ENCODE measurements at places on chromosomes 4 and X.

- no peak for DNase-seq
These were observed 143.4 kb downstream of the CDS1 start for GRCh38 chr4:84726356-84726755.

DNA sequence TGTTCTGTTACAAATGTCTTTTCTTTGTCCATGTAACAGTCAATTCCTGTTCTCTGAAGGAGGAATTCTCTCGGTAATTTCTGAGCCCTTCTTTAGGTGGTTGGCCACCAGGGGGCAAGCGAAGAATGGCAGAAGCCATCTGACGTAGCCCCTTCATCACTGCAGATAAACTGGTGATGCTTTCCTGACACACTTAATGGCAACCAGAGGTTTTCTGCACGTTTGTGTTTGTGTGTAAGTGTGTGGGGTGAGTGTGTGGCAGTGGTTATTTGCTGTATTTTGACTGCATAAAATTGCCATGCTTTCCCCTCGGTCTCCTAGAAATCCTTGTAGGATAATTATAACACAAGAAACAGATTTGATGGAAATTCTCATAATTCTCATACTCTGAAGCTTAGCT, 64.8 kb upstream of the STOX2 start:
- peak; percentile 85 for DNase-seq

GRCh38 chr4:38344929-38345328, 319.1 kb upstream of the KLF3 start:
- no peak for DNase-seq

DNA sequence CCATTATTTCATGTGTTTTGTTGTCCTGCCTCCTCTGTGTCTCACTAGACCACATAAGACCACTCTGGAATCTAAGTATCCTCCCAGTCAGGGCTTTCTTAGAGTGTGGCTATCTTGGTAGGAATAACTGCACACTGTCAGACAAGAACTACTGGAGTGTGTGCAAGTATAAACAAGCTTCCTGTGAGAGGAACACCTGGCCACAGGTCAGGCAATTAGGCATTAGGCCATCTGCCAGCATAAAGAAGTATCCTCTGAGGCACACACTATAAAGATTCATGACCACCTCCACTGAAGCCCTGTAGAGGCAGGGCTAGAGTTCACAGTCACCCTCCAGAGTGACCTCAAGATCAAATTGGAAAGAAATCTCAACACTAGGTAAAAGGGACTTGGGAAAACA, 507.0 kb upstream of the PABPC4L start:
- DNase-seq, result no peak

DNA sequence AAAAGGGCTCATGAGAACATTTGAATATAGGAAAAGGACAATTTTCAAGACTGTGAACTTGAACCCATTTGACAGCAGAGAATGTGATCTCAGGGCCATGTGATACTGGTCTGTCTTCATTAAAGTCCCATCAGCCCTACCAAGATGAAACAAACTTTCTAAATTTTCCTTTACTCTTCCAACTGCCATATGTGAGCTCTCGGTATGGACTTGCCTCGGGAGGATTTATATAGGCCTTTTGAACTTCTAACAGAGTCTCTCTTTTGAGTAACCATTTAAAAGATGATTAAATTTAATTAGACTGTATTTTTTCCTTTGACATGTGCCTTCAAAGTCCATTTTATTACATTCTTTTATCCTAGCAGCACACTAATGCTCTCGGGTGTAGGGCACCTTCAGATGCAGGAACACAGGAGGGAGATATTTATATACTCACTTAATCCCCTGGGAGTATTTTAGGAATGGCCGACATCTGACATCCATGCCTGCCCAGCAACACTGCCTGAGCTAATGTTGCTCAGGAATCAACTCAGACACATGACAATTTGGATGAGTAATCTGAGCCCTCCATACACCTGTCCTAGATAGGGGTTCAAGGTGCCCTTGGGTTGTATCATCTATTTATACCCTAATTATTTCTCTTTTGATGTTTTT, 155.0 kb downstream of the SLC7A11 start:
- DNase-seq, result no peak

DNA sequence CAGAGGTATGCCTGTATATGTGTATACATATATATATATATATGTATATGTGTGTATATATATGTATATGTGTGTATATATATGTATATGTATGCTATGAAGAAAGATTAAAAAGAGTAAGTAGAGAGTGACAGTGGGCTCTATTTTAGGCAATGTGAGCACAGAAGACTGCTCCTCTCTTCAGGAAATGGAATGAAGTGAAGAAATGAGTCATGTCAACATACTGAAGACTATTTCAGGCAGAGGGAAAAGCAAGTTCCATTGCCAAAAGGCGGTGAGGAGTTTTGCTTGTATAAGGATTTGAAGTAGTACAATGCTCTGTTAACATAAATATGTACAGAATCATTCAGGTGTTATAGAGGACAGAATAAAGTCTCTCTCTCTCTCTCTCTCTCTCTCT, 773.2 kb upstream of the FTHL17 start:
- peak; percentile 10 for DNase-seq

DNA sequence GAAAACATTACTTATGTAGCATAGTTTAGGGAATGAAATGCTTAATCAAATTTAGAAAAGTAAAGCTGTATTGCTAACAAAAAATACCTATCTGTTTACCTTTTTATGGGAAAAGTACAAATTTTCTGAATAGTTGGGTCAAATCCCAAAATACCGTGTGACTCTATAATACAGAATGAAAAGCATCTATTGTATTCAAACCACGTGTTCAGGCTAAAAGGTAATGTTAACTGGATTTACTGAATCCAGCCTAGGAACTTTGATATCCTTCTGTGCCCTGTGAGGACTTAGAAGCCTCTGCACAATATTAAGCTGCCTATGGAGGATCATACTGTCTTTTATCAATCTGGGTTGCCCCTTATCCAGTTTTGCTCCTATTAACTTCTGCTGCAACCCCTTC, 36.3 kb upstream of the AGA start:
- DNase-seq, result no peak

GRCh38 chrX:41952102-41952501, 28.7 kb upstream of the CASK start:
- no peak for DNase-seq

- no peak for DNase-seq
These were observed 7.6 kb upstream of the SYTL5 start for GRCh38 chrX:37998586-37999262.

DNA sequence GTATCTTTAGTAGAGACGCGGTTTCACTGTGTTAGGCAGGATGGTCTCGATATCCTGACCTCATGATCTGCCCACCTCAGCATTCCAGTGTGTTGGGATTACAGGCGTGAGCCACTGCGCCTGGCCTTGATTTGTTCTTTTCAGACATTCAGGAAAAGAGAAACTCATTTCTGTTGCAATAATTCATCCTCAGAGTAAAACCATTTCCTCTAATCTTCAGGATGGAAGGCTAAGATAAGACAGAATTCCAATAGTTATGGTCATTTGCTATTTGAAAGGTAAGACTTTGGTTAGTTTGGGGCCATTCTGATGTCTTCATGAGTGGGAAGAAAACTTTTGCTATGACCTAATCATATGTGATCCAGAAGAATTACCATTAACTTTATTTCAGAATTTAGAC, 83.0 kb downstream of the LRP2BP start:
- no peak for DNase-seq

DNA sequence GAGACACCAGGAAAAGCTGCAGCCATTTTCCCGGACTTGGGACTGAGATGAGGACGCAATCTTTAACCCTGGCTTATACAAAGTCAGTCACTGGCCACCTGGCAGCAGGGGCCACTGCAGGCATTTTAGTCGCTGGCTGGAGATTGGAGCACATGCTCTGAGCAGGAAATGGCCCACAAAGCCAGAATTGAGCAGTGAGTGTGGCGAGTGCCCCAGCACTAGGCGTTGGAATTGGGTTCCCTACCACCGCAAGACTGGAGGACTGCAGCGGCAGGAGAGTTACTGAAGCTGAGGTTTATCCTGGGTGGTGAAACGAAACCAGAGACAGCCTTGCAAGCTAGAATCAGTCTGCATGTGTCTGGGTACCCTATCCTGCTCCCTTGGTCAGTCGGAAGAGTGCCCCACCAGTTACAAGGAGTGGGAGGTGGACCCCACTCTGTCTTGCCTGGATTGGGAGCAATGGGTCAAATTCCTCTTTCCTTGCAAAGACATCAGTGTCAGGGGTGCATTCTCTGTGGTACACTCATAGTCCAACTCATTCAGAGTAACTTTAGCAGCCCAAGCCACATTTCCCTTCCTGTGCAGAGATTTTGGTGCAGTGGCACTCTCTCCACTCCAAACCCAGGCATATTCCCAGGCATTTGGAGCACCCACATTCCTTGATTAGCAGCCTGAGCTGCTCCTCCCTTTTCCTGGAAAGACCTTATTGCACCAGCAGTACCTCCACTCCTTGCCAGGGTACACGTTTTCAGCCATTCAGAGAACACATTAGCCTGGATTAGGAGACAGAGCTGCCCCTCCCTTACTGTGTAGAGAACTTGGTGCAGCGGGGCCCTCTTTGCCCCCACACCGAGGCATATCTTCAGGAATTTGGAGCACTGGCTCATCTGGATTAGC, 36.7 kb upstream of the PLK4 start:
- no peak for DNase-seq

GRCh38 chr4:62256479-62256878, 1056.4 kb downstream of the ADGRL3 start:
- DNase-seq, result no peak

DNA sequence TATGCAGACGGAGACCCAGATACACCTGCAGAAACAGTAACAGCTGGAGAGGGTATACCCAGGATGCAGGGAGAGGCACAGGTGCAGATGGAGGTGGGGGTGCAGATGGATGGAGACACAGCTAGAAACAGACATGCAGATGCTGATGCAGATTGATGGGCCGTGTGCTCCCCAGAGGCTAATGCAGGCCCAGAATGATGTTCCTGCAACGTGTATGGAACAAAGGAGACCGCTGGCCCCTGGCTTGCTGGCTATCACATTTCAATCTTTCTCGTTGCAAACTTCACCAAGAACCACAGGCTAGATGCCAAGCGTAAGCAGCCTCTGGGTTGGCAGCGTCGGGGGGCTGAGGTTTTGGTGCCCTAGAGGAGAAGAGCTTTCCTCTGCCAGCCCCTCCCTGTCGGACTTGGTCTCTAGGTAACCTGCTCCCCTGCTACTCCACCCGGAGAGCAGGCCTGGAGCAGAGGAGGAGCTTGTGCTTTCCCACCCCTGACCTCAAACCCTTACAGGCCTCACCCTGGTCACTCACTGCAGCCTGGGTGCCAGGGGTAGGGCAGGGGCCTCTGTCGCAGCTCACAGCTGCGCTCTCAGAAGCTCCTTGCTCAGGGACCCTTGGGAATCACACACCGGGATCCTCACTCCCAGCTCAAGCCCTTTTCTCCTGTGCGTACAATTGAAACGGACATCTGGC, 69.0 kb upstream of the PSAPL1 start:
- DNase-seq, result no peak

DNA sequence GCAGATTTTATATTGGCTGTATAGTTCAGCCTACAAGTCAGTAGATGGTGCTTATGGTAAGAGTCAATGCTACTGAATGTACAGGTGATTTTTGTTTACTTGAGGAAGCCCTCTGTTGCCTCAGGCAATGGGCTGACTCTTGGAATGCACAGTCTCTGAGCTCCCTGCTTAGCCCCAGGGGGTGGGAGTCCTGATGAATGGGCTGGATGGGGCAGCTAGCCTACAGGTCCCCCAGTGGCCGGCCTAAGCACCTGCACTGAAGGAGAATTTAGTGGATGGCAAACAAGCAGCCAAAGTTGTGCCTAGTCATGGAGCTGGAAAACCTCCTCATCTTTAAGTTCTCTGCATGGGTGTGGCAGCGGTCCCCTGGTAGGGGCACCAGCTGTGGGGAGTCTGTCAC, 101.8 kb upstream of the CXorf51B start:
- no peak for DNase-seq

DNA sequence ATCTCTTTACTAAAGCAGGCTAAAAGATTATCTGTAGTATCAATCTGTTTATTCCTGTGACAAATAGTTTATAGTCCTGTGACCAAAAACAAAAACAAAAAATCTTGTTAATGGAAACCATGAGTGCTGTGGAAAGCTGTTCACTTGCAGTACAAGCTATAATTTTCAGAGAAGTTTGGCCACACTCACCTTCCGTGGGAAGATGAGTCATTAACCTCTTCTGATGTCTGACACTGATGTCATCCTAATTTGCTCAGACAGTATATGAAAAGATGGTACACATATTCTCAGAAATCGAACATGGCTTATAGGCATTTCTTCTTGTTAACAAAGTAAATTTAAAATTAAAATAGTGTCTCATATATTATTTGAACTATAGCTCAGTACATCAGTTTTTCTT, 19.9 kb upstream of the ENPP6 start:
- peak; percentile 23 for DNase-seq

DNA sequence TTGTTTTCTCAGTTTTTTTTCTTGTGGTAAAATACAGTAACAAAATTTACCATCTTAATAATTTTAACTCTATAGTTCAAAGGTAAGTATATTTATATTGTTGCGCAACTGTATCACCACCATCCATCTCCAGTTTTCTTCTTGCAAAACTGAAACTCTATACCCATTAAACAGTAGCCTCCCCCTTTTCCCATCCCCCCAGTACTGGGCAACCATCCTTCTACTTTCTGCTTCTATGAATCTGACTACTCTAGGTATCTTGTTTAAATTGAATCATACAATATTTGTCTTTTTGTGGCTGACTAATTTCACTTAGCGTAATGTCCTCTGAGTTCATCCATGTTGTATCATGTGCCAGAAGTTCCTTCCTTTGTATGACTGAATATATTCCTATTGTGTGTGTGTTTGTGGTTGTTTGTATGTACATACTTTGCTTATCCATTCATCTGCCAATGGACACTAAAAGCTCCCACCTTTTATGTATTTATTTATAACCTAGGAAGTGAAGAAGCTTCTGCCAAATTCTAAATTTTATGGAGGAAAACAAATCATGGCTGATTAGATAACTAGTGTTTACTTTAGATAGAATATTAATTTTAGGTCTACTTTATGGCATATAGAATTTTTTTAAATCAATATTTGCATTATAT, 10.0 kb downstream of the ABHD18 start:
- peak; percentile 18 for DNase-seq

- no peak for DNase-seq
These were observed 168.7 kb downstream of the NR3C2 start for GRCh38 chr4:148273501-148273986.

DNA sequence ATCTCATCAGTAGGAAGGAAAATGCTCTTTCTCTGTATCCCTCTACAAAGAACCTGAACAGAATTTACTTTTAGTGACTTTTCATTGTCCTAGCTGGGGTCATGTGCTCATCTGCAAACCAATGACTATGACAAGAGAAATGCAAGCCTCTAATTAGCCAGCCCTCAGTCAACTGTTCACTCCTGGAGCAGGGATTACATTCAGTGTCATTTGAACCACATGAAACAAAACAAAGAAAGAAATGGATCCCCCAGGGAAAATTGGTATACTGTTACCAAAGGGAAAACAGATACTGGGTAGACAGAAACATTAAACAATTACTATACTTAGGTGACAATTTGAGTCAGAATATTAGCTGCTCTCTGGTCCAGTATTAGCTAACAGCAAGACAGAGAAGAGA, 173.6 kb downstream of the RCHY1 start:
- no peak for DNase-seq

DNA sequence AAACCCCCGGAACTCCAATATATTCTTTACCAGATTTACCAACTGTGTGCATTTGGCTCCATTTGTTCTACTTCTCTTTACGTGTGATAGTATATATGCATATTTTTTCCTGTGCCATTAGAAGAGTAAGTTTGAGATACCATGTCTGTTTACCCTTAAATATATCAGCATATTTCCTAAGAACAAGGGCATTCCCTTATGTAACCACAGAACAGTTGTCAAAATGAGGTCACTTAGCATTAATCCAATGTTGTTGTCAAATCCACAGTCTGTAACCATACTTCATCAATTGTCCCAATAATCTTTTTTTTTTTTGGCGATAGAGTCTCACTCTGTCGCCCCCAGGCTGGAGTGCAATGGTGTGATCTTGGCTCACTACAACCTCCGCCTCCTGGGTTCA, 55.2 kb downstream of the TBC1D14 start:
- no peak for DNase-seq
